ENCODE measurements at places on chromosomes 3 and 15.

- DNase-seq = no peak
These were observed 75.8 kb upstream of the GATA2 start for GRCh38 chr3:128568602-128569490.

DNA sequence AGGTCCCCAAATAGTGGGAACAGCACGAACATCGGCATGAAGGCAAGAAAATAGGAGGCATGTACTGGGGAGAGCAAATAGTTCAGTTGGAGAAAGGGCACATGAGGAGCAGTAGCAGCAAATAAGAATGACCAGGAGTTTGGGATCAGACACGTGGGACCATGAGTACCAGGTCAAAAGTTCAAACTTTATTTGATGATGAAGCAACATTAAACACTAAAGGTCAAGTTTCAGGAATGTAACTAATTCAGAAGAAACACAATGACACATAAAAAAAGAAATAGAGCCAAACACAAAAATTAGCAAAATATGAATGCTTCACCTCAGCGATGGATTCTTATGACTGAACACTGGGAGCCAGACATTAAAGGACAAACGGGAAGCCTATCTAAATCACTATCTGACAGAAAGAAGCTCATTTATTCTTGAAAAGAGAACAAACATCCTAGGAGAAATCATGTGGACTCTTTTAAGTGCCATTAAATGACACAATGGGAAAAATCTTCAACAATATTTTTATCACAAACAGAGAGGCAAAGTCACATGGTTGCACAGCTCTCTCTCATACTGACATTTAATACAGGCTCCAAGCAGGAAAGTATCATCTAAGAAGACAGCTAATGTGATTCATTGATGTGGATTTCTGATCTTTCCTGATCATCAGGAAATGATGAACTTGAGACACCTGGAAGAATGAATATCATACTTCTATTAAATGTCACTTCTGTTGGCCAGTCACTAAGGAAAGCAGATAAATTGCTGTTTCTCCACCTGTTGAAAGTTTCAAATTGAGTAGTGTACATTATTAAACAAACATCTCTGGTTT, 216.9 kb upstream of the THBS1 start:
- no peak for DNase-seq

- DNase-seq = no peak
These were observed 15.9 kb upstream of the LTF start for GRCh38 chr3:46480491-46481195.

- no peak for DNase-seq
These were observed 19.6 kb downstream of the DYNC1LI1 start for GRCh38 chr3:32551087-32551486.

DNA sequence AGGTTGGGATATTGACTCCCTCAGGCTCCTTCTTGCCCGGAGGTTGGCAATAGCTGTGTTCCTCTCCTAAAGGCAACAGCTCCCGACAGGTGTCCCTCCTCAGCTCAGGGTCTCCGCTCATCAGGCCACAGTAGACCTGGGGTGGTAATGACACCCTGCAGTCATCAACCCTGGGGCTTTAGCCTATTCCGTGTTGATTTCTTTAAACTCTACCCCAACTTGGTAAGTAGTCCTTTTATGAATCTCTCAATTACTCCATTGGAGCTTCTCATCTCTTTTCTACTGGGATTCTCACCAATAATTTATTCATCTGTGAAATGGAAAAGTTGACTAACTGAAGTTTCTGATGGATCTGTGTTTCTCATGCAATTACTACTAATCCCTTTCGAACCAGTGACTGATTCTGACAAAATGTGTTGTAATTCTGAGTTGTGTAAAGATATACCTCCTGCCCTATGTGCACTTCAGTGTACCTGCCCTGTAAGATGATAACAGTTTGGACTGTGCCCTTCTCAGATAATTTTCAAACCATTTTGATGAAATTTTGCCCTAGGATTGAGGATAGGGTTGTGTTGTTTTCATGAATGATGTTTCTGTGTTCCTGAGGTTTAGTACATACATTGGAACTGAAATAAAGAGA, 89.7 kb downstream of the RPL39L start:
- no peak for DNase-seq

GRCh38 chr15:70151003-70151402, 53.3 kb upstream of the TLE3 start:
- DNase-seq = no peak

- no peak for DNase-seq
These were observed 15.2 kb downstream of the CHAC1 start for GRCh38 chr15:40968290-40969085.

DNA sequence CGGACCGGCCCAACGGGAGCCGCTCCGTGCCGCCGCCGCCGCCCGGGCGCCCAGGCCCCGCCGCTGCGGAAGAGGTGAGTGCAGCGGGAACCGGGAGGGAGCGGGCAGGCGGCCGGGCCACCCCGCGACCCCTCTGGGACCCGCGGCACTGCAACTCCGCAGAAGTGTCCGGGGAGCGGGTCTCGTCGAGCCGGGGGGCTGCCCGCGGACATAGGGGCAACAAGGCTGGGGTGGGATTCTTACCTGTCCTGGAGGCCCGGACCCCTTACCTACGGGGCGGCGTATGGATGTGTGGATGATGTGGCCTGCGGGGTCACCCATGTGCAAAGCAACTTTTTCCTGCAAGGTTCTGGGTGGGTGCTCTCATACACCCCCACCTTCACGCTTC, 361 bp downstream of the SEMA3F start:
- DNase-seq = no peak

DNA sequence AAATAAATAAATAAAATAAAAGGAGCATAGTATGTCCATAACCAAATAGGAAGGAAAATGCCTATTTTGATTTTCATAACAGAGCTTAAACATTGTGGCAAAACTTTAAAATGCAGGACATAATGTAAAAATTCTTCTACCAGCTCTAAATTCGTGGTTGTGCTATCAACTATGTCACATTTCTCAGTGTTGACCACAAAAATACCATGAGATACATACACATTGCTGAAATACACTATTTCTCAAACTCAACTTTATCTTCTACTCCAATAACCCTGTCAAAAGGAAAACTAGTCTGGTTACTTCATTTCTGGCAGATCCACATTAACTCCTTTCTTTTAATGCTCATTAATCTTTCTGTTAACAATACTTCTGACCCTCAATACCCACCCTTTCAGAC, 523.2 kb downstream of the FHIT start:
- DNase-seq = no peak

DNA sequence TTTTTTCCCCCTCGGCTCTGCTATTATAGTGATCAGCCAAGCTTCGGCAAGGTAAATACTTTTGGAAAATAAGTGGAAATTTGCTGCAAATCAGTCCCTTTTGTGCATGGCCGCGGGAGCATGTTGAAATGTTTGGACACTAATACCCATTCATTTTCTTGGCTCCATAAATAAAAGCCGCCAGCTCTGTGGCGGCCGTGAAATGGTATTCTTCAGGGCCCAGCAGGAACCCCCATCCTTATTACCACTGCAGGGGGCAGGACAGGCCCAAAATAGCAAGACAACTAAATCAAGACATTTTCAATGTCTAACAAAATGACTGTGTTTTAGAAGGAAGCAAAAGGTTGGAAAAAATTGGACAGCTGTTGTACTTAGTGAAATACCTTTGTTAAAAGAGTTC, 362.3 kb downstream of the NR2F2 start:
- no peak for DNase-seq

- DNase-seq = no peak
These were observed 293.0 kb downstream of the ADAMTS17 start for GRCh38 chr15:100048736-100049135.

- DNase-seq = no peak
These were observed 75.4 kb upstream of the ZNF385D start for GRCh38 chr3:21826416-21826815.

- no peak for DNase-seq
These were observed 2.9 kb downstream of the NRROS start for GRCh38 chr3:196642434-196642833.

DNA sequence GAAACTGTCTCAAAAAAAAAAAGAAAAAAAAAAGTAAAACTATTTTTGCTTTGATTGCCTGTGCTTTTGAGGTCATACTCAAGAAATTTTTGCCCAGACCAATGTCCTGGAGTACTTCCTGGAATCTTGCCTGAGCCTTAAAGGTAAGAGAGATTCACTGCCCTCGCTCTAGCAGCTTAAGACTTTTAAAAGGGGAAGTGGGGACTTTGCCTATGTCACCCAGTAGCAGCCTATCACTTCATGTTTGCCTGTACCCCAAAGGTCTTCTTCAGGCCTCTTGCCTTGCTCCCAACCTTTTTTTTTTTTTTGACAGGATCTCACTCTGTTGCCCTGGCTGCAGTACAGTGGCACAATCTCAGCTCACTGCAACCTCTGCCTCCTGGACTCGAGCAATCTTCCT, 18.9 kb upstream of the GOLGB1 start:
- no peak for DNase-seq

GRCh38 chr3:139538733-139539132, 809 bp downstream of the RBP1 start:
- DNase-seq = no peak

DNA sequence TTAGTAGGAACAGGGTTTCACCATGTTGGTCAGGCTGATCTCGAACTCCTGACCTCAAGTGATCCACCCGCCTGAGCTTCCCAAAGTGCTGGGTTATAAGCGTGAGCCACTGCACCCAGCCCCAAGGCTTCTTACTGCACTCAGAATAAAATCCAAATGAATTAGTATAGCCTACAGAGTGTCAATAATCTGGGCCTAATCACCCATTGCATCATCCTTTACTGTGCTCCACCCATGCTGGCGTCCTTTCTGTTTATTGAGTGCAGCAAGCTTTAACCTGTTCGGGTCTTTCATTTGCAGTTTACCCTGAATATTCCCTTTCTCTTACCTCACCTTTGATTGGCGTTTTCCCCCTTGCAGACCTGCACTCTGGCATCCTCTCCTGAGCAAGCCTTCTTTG, 77.7 kb downstream of the CEP63 start:
- DNase-seq = no peak

GRCh38 chr15:55827204-55827603, 84.3 kb upstream of the PRTG start:
- no peak for DNase-seq

DNA sequence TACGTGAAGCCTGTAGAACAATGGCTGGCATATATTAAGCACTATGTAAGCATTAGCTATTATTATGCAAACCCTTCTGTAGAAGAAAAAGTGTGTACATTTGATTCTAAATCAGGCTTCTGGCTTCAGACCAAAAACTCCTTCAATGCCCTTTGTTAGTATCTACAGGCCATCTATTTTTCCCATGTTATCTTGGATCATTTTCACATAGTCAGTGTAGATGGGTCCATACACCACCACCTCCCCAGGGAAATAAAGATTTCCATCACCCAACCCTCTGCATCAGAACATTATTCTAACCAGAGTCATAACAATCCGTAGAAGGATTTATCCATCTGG, 8.0 kb upstream of the KLHL6 start:
- DNase-seq = no peak

DNA sequence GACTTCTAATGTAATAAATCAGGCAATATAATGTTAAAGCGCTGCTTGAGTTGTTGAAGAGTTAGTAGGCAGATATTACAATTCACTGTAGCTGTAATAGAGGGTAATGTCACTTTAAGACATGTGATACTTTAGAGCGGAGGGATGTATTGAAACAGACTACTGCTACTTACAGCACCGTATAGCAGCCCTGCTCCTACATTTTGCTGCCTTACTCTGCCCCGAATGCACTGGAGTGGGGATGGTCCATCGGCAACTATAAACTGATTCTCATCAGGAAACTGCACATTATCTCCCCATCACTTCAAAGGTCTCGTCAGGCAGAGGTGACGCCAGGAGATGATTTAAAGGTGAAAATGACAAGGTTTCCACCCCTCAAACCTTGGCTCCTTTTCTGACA, 349.7 kb upstream of the SUCLG2 start:
- no peak for DNase-seq

GRCh38 chr3:114380233-114380651, 86.4 kb downstream of the TIGIT start:
- no peak for DNase-seq

All from NCI-H187 treated with DMSO at 0.1 percent for 48 hours (cell line).